Stimulated activated CD4-positive, alpha-beta T cell treated with anti-CD3 and anti-CD28 coated beads, Interleukin-2, amount 100 ng/mL, for 24 hours (primary cell): ENCODE measurements at places on chromosomes 1 and 21.

DNA sequence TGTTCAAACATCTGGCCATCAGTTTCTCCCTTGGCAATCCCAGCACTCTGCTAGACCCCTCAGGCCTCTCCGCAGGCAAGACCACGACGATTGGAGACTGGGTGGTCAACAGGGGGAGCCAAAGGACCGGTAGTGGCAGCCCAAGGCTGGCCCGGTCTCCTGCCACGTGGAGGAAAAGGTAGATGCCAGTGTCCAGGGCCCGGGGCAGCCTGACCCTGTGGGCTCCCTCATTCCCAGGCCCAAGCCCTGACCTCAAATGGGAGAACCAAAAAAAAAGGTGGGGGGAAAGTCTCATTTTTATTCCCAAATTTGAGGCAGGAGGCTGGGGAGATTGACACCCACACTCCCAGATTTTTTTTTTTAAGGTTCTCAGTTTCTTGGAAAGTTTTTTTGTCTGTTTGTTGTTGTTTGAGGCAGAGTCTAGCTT lies 24.8 kb downstream of the S100A6 start:
- peak; percentile 89 for DNase-seq

DNA sequence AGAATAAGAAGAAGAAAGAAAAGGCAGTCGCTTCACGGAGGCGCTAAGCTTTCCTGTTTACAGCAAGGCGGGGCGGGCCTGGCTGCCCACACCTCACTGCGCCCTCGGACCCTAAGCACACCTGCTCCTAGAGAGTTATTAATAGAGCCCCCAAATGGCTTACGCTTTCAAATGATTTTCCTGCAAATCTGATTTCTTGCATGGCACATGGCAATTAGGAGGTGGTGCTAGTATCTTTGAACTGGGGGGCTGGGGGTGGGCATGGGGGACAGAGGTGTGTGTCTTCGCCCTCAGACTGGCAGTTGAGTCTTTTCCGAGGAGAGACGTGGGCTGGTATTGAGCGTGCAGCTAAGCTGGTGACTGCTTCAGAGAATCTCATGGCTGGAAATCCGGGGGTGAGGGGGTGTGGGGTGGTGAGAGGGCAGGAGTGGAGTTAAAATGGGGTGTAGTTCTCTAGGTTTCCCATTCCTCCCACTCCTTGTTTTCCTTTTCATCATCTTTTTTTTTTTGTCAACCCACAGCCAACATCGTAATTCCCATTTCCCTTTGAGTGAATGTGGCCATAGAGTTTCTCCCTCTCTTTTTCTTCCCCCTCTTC lies 1.3 kb downstream of the S1PR1 start:
- peak; percentile 76 for DNase-seq

GRCh38 chr1:14160781-14161180 lies 437.7 kb upstream of the KAZN start:
- no peak for DNase-seq

GRCh38 chr1:98121646-98122045 lies 200.8 kb upstream of the DPYD start:
- DNase-seq, result no peak

DNA sequence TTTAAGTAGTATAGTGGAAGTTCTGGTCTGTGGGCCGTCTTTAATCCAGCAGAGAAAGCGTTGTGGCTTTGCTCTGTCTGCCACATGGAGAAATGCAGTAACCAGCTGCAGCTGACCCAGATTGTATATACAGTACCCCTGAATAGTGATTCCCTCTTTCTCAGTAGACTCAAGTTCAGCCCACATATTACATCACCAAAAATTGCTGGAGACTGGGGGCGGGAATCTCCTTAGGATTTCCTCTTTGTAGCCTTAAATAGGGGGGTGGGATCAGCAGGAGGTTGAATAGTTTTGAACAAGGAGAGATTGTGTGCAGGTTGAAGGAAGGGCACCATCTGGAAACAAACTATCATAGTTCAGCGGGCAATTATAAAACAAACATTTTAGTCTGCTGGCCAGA lies at the start of gene ANGPTL1:
Gene ANGPTL1, minus strand, starts transcription at position 134 of the 400 bp plus-strand sequence. CDS start 5,301 bp downstream, outside the sequence.
- DNase-seq, result no peak
